ENCODE measurements at places on chromosomes 1 and 21.

GRCh38 chr1:40757084-40757483 lies 26.5 kb upstream of the KCNQ4 start:
- no peak for DNase-seq

DNA sequence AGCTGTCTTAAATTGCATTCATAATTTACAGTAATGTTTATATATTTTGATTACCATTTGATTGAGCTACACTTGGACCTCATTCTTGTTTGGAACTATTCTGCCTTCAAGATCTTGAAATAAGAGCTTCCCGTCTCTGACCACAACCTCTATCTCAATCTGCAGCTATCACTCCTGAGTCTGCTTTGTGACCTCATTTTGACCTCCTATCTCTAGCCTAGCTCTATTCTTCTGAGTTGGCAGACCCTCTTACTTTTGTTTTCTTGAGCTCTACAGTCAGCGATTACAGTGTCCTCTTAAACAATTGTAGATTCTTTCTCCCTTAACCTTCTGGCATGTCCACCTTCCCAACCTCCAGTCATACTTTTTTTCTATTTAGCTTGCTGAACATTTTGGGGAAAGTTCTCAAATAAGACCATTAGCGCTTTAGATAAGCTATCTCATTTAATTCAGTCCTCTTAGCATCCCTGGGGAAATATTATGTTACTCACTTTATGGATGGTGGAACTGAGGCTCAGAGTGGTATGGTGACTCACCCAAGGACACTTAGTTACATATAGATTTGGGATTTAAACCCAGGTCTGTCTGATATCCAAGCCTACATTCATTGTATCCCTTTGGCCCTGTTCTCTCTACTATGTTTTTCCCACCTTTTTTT lies 19.1 kb downstream of the RPAP2 start:
- DNase-seq: no peak

DNA sequence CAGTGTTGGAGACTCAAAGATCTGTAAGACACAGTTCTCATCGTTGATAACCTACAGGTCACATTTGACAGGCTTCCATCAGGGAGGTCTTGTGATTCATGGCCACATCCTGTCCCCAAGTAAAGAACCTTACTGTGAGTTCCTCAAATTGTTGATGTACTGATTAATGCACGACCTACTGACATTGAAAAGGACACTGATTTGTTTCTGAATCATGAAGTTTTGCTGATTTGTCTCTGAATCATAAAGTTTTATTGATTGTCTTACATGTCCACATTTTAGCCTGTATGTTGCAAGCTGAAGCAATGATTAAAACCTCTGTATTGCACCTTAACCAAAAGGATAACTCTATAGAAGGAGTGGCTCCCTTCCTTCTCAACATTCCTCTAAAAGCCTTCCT lies 476.3 kb upstream of the RUNX1 start:
- peak; percentile 47 for DNase-seq

DNA sequence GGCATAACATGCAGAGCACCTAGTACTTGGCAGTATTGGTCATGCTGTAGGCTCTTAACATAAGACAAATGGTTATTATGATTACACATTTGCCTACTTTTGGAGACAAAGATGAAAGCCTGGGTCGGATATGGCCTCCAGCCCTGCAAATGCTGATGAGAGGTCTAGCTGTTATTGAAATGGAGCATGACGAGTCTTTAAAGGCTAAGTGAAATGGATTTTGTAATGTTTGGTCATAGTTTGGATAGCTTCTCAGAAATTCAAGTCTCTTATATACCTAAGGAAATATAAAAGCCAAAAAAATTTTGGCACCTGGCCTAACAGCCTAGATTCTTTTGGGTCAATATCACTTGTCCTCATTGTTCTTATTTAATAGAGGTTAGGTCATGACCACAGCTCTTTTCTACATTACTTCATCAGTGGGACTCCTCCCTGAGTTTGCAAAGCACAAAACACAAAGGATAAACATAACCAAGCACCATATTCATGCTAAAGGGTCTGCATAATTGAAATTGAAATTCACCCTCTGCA lies 69.2 kb upstream of the WLS start:
- DNase-seq: peak; percentile 15

GRCh38 chr1:50103615-50104081 lies 5.1 kb upstream of the ELAVL4 start:
- no peak for DNase-seq

GRCh38 chr1:186976700-186977099 lies 148.0 kb downstream of the PLA2G4A start:
- DNase-seq: no peak
